Hair follicle dermal papilla cell (primary cell): ENCODE measurements at places on chromosomes 6 and 20. TPM values are rescaled to one million over a fixed set of nuclear protein-coding genes. Genes with fewer than 3 reads are reported as not detected.

Gene RIPOR3
- total RNA-seq = 29.3 and 50.8 TPM in 2 replicates

Gene CRYBG1
- 40.4 and 55.9 TPM in 2 replicates for total RNA-seq

Gene HCK
- 0.65 TPM in 1 of 2 replicates, not detected in the other for total RNA-seq

Gene SAMD10
- total RNA-seq = 0.49 TPM in 2 replicates

Gene CASP8AP2
- 10.7 and 14.0 TPM in 2 replicates for total RNA-seq

Gene ENPP1
- total RNA-seq = 12.8 and 22.7 TPM in 2 replicates

Gene SPTLC3
- 3.6 and 6.7 TPM in 2 replicates for total RNA-seq
